ENCODE measurements at places on chromosomes 4 and X.

DNA sequence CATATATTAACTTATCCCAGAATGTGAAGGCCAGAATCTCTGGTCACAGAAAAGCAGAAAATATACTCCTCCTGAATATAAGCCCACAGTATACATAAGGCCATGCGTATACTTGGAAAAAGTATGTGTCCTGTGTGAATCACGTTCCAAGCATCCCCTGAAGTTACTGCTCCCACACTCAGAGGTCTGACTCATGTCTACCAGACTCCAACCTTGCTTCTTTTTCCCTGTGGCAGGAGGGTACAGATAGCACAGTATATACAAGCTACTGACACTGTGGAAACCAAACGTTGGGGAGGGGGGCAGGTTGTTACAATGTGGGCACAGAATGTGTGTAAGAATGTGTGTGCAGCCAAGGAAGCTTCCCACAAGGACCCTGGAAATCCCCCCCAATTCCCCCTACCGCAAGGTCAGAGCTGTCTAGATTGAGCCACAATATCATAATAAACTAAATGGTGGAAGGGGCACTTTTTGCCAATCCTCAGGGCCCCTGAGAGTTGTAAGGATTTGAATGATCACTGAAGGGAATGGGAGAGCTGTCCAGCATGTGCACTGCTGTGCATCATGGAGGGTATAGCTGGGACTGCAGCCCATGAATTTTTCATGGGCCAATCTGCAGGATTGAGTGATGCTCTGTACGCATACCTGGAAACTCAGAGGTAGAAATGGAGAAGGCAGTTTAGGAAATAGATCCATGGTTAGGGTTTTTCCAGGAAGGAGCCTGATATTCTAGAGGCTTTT is 7.4 kb upstream of the RELL1 start:
- no peak for DNase-seq

GRCh38 chrX:50825825-50826224 is 11.8 kb upstream of the SHROOM4 start:
- no peak for DNase-seq

GRCh38 chr4:53240573-53240972 is 125.3 kb downstream of the SCFD2 start:
- DNase-seq, result no peak

- DNase-seq, result no peak
Measured at GRCh38 chrX:105882581-105883275, 60.4 kb downstream of the NRK start.

GRCh38 chr4:1504595-1505500 is 98.6 kb upstream of the NKX1-1 start:
- peak; percentile 4 for DNase-seq

- peak; percentile 94 for DNase-seq
Measured at GRCh38 chrX:78103623-78104446, at the start of gene PGK1. TSS of gene PGK1 (plus strand) at chrX:78104248. CDS start at chrX:78104341, 93 bp downstream.

- no peak for DNase-seq
Measured at GRCh38 chrX:98897191-98897590, 1512.9 kb downstream of the PCDH19 start.

Measured in WERI-Rb-1 (cell line).